Mesothelial cell of epicardium (in vitro differentiated cells): ENCODE measurements at places on chromosomes 6 and 20.

DNA sequence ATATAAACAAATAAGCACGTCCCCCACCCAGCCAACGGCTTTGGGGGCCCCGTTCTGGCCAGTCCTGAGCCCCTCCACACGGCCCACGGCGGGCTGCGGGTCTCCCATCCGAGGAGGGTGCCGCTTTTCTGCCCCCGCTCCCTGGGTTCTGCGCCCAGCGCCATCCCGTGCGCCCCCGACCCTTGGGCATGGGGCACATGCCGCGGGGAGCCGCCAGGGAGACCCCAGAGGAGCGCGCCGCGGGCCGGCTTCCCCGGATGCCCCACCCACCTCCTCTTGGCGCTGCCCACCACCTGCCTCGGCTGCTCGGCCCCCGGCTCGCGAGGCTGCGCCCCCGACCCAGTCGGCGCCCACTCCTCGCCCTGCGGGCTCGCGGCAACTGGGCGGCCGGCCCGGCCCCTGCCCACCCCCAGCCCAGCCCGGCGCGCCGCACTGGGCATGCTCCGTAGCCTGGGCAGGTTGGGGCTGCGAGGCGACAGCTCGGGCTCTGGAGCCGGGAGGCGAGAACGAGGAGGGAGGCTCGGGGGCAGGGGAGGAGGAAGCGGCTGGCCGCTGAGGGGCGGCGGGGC, 570 bp upstream of the PLCB4 start:
- peak; percentile 40 for DNase-seq

DNA sequence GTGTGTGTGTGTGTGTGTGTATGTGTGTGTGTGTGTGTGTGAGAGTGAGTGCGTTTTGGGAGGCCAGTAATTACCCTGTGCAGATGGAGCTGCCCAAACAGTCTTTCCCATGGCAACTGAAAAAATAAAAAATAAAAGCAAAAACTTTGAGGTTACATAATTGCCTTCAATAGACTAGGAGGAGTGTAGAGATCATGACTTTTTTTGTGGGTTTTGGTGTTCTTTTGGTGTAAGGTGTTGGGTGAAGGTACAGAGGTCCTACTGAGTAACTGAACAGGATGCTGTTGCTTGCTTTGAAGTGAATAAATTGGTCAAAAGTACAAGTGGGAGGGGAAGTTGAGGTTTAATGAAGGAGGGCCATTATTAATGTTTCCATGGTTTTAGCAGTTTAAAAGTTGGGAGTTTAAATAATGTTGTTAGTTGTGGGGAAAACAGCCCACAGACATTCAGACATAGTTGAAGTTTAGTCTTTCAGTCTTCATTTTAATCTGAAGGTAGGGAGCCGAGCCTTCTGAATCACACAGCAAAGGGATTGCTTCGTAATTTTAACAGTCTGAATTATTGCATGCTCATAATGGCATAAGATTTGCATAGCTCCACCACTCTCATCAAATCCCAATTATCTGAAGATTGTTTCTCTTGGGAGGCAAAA, 251.4 kb downstream of the PRL start:
- no peak for DNase-seq

DNA sequence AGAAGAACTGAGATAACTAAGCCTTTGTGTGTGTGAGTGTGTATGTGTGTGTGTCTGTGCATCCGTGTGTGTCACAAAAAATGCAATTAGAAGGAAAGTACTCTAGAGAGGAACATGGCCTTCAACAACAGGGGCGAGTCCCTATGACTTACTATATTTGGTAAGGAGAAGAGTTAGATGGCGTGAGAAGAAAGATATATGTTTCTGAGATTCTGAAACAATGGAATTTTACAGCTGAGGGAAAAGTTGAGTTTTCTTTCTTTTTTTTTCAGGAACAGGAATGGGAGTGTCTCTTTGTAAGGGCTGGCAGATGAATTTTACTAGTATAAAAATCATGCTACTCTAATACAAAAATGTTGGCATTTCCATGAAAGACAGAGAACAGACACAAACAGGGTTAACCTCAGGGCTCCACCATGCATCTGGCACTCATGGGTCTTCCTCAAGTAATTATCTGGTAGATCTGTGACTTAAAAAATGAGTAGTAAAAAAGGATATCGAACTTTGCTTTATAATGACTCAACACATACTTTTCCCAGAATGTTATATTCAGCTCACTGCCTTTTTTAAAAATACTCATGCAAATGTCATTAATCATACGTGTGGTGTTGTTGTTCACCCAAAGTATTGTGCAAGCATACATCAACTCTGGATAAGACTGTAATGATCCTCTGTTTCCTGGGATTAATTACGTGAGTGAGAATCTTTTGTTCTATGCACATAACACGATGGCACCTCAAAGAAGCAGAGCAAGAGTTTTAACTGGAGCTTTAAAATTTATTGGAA, 12.8 kb upstream of the SASH1 start:
- DNase-seq = no peak

- no peak for DNase-seq
These were observed 84.3 kb upstream of the TAB2 start for GRCh38 chr6:149233056-149233715.

- DNase-seq = peak; percentile 21
These were observed 79.4 kb downstream of the ASXL1 start for GRCh38 chr20:32437391-32438074.

DNA sequence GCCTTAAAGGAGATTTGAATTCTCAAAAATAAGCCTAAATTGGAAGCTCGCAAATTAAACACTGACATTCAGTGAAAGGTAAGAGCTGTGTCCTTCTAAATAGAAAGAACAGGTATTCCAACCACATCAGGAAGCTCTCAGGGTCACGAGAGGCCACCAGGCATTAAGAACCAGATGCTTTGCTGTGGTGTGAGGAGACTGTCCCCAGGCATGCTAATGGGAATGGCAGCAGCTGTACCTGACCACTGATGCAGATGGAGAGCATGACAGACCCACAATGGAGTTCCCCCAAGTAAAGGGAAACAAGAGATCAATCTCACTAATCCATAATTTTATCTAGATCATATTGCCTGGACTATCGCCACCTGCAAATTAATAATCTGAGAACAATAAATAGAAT, 658.9 kb upstream of the NOX3 start:
- DNase-seq = no peak

DNA sequence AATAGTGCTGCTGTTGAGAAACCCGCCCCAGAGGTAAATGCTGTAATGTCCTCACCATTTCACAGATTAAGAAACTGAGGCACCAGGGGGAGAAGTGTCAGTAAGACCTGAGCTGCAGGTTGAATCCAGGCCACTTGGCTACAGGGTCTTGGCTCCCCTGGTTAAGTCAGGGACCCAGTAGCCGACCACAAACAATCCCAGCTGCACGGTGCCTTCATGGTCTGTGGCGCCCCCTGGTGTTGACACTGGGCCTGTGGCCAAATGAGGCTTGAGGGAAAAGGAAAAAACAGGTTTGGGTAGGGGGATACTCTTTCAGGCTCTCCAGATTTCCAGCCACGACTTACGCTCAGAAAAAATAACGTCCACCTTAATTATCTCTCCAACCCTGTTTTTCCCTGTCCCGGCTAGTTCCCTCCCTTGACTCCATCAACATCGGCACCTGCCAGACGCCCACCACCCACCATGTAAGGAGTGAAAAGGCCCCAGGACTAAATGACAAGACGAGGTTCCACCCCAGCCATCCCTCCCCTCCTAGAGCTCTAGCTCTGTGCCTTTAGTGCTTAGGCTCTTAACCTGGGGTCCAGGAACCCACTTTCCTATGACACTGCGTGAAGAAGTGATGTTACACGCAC, 47.7 kb upstream of the POLR1H start:
- peak; percentile 46 for DNase-seq

- DNase-seq = no peak
These were observed 103.9 kb downstream of the ESR1 start for GRCh38 chr6:151911401-151911800.

GRCh38 chr6:63864671-63865318, 229.2 kb downstream of the PHF3 start:
- no peak for DNase-seq

DNA sequence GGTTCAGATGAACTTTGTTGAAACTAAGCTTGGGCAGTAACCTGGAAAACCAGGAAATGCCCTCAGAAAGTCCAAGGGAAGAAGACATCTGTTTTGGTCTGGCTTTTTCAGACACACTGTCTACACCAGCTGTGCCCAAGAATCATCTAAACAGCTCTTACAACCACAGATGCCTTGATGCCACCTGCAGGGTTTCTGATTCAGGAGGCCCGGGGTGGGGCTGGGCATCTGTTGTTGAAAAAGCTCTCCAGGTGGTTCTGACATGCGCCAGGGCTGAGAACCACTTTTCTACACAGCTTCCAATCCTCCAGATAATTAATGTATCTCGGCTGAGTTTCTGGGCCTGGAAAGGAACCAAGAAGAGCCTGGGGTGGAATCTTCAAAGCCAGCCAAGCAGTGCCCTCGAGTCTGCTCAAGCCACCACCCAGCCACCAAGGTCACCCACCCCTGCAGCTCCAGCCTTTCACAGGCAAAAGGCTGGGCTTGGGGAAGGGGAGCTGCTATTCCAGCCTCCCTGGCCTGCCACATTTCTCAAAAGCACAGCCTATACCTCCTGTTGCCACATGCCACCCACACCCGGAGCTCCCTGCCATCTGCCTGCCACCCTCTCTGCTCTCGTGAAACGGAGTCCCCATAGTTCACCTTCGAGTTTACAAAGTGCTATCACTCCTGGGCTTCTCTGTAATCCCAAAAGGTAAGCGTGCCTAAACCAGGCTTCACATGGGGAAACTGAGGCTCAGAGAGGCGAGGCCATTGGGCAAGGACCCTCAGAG, 9.4 kb downstream of the MDGA1 start:
- no peak for DNase-seq

- DNase-seq = peak; percentile 54
These were observed 33.4 kb upstream of the SLC22A1 start for GRCh38 chr6:160088069-160088783.

DNA sequence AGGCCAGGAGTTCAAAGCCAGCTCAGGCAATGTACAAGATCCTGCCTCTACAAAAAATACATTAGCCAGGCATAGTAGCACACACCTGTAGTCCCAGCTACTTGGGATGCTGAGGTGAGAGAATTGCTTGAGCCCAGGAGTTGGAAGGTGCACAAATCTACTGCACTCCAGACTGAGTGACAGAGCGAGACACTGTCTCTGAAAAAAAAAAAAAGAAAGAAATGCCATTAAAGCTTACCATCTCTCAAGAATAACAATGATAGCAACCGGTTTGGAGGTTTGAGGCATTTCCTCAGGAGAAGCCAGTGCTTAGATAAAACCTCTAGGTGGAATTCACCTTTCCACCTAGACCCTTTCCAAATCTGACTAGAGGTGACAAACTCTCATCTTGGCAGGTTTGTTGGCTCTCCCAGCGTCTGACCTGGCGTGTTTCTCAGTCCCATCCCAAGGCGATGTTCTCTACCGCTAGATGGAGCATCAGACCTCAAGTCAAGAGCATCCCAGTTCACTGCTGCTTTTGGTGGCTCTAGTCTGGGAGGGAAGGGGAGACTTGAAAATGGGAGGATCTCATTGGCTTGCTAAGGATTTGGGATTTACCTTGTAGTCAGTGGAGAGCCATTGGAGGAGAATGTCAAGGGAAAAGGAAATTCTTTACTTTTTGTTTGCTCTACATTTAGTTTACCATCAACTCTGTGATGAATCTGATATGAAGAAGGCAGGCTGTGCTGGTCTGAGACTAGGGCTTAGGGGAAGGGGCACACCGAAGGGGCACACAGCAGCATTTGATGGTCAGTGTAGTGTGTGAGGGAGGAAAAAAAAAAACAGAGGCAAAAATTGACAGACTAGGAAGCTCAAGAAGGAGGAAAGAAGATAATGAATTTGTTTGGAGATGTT, 67.9 kb downstream of the NCOA7 start:
- DNase-seq = peak; percentile 42

DNA sequence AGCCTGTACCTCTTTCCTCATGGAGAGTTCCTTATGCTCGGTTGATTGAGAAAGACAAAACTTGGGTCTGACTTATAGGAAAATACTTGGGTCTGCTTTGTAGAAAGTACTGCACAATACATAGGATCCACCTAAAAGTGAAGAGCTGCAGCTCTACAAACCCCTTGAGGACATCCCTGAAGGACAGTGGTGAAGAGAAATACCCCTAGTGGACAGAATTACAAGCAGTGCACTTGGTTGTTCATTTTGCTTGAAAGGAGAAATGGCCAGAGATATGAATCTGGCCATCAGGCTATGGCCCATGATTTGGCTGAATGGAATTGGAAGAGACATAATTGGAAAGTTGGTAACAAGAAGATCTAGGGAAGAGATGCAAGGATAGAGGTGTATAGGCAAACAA, 8.3 kb downstream of the CD24 start:
- no peak for DNase-seq

DNA sequence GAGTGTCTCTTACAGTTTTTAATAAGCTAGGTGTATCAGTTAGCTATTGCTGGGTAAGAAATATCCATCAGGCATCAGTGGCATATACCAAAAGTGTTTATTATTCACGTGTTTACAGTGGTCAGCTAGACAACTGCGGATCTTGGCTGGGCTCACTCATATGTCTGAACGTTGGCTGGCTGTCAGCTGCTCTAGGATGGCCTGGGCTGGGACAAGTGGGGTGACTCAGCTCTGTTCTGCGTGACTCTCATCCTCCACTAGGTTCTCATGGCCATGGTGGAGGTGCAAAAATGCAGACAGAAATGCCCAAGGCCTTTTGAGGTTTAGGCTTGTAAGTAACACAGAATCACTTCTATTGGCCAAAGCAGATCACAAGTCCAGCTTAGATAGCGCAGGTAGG, 22.0 kb downstream of the ZNF341 start:
- DNase-seq = no peak

DNA sequence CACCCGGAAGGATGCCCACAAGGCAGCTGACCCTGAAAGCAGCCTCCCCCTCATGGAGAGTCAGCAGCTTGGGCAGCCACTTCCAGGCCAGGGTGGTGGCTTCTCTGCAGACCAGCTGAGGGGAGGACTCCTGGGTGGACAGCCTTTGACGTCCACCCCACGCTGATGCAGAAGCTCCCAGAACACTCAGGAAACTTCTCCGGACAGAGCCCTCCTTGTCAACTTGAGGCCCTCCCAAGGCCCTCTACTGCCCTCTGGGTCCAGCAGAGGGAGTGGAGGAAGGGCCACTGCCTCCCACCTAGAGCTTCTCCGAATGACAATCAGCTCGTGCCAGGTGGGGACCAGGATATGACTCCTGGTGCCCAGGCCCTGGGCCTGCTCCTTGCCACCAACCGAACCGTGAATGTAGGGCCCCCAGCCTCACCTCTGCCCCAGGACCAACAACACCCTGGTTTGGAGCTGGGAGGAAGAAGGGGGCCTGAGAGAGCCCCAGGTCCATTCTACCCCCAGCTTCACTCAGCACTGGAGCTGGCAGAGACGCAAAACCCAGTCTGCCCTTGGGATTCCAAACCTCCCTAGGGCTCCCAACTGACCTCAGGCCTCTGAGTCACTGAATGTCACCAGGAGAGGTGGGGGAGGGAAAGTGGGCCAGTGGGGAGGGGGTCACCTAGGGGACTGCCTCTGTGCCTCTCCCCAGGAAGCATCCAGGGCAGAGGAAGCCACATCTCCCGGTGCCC, 10.9 kb upstream of the SLC22A7 start:
- DNase-seq = no peak
